ENCODE measurements at places on chromosomes 7 and 10.

GRCh38 chr10:58868736-58869435 is 307.6 kb upstream of the PHYHIPL start:
- DNase-seq = no peak

DNA sequence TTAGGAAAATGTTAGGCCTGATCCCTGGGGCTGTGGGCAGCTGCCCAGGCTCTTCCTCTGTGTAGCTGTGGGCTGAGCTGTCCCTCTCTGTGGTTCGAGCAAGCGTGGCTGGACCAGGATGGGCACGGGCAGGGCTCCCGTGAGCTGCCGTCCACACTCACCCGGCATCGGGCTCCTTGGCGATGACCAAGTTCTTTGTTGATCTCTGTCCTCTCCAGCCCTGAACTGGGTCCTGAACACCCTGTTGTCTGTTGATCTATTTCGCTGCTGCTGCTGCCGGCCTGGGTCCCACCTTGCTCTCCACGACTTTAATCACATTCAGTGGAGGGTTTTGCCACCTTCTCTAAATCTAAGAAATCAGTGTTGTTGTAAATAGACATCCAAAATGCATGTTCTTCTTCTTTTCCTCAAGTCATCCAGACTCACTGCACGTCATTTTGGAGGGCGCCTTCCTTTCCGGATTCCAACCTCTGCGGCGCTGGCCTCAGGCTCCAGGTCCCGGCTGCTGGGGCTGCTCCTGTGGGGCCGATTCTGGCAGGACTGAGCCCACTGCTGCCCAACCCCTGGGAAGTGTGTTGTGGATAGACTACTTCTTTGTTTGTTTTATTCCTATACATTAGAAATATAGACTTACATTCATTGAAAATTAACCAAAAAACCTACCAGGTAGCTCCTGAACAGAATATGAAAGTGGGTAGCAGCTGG is 100.6 kb downstream of the DYNC2I1 start:
- no peak for DNase-seq

- no peak for DNase-seq
Measured at GRCh38 chr10:114273910-114274309, 34.9 kb downstream of the VWA2 start.

DNA sequence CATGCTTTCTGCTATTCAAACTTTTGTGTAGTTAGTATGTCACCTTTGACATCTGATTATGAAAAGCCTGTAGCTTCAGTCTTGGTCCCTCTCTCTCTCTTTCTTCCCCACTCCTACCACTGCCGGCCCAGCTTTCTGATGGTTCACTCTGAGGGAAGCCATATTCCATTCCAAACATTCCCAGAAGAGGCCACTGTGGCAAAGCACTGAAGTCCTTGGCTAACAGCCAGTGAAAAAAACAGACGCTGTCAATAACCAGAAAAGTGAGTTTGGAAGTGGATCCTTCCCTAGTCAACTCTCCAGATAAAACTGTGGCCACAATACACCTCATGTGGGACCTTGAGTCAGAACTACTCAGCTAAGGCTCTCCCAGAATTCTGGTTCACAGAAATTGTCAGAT is 950.7 kb upstream of the PHF14 start:
- DNase-seq = no peak

DNA sequence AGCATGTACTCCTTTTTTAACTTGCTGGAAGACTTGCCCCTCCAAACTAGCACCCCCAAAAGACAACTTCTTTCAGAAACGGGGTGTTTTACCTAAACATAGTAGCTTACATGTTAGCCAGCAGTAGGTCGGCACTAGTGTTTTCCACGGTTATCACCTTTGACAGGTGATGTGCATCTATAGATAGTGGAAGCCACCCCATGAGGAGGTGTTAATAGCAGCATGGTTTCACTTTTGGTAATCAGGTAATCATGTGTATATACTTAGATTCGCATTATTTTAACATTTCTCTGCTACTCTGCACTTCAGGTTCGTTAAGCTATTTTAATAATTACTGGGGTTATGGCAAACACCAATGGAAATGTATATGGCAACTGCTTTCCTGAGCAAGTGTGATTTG is 17.6 kb downstream of the SRI start:
- DNase-seq = no peak

DNA sequence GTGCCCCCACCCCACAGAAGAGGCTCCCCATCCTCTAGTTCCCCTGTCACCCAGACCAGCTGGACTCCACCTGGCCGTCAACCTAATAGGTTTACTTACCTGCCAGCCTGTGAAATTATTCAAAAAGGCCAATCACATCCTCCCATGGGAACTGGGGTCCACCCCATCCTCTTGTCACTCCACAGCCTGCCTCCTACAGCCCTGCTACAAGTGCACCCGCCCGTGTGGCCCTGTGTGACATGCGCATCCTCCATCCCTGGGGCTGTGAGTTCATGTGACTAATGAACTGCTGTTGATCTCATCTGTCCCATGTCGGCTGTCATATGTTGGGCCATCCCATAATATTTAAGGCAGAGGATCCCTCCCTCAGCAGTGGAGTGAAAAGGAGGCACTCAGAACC is 39.4 kb downstream of the AOC1 start:
- no peak for DNase-seq

- no peak for DNase-seq
Measured at GRCh38 chr10:48634984-48635557, 30.2 kb upstream of the ARHGAP22 start.

DNA sequence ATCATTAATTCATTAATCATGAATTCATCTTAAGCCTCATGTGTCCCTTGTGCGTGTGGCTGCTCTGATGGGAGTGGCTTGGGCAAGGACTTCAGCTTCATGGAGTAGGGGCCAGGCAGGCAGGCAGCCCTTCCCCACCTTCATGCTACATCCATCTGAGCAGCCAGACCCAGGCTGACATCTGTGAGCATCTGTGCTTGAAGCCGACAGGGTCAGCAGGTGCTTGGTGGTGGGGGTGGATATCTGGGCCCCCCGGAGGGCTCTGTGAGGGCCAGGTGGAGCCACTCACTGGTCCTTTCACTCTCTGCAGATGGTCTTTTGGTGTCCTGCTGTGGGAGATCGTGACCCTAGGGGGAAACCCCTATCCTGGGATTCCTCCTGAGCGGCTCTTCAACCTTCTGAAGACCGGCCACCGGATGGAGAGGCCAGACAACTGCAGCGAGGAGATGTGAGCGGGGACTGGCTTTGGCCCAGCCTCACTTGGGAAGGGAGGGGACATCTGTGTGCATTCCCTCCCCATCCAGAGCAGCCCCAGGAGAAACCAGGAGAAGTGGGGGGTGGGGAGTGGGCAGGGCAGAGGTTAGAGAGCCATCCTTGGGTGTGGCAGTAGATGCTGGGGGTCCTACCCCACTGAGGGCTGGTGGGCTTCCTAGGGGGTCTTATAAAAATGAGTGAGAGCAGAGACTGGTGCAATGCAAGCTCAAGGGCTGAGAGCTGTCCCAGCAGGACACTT is 14.7 kb upstream of the CSGALNACT2 start:
- DNase-seq = peak; percentile 37

- DNase-seq = no peak
Measured at GRCh38 chr7:86665669-86666068, 22.0 kb downstream of the GRM3 start.

GRCh38 chr7:114264023-114264422 is 150.6 kb upstream of the FOXP2 start:
- DNase-seq = no peak

DNA sequence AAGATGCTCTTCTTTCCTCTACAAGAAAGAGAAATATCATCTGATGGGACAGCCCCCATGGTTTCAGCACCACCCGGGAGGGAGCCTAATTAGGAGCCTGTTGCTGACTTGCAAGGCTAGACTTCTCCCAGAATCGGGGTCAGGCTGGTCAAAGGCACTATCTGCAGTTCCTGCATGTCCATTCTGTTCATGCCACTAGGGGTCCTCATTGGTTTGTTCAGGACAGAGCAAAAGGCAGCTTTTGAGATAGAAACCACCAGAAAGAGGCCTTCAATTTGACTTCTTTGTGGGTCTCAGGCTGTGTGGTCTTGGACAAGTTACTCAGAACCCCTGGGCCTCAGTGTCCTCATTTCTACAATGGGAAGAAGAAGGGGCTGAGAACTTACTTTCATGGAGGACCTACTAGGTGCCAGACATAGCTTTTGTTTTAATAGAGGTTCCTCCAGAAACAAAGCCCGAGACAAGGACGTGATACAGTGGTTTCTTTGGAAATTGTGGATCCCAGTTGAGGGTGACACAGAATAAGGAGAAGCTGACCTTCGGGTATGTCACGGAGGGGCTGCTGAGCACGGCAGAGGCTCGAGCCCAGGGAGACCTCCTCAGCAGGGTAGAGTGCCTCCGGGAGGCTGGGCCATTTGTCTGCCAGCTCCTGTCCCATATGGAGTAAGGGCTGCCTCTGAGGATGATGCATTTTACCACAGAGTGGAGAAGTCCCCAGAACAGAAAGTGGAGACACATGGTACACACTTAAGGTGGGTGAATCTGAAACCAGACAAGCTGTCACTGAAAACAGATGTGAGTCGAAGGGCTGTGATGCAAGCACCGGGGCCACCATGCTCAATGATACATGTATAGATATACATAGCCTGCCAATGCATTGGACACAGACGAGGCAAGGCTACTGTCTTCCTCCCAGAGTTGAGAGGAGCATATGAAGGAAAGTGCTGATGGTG is 33.1 kb upstream of the NEUROD6 start:
- DNase-seq = no peak

- DNase-seq = no peak
Measured at GRCh38 chr10:75234683-75235374, 928 bp downstream of the COMTD1 start.

DNA sequence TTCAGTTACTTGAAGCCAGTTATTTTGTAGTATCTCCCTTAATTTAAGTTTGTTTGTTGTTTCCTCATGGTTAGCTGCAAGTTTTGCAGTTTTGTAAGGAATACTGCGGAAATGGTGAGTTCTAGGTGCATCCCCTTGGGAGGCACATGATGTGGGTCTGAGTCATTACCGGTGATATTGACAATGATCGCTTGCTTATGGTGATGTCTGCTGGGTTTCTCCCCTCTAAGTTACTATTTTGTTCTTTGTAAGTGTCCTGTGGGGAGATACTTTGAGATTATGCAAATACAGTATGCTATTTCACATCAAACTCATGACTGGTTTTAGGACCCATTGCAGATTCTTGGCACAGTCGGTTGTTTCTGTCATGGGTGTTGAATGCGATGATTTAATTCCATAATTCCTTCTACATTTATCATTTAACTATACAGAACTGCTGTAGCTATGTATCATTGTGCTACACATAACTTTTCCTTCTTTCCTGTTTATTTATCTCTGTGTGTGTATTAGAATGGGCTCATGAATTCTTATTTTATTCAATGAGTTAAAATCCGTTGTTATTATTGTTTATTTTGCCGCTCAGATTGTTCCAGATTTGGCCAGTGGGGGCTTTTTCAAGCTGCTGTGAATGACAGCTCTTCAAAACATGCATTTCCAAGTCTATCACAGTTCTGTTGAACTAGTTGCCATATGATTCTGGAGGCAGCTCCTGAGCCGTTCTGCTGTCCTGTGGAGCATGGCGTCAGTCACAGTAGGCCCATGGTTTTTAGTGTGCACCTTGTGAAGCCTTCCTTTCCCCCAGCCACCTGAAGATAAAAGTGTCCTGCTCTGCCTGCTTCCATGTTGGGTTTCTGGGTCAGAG is 18.4 kb downstream of the TSPAN14 start:
- DNase-seq = no peak

GRCh38 chr10:70590655-70591416 is 11.7 kb downstream of the PRF1 start:
- DNase-seq = no peak

- no peak for DNase-seq
Measured at GRCh38 chr10:11602358-11602757, 9.1 kb downstream of the USP6NL start.

DNA sequence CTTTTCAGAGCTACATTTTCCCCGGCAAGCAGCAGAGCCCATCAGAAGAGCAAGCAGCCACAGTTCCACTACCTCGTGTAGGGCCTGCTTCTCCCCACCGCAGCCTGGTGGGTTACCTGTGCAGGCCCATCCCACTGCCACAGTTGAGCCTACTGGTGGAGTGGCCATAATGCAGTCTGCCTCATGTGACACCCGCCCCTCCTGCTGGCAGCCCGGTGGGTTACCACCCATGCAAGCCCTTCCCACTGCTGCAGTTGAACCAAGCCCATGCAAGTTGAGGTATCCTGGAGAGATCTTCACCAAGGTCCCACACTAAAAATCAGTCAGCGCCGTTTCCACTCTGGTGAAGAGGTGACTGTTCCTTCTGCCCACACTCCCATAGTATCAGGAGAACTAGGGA is 32.1 kb upstream of the CNNM1 start:
- no peak for DNase-seq

DNA sequence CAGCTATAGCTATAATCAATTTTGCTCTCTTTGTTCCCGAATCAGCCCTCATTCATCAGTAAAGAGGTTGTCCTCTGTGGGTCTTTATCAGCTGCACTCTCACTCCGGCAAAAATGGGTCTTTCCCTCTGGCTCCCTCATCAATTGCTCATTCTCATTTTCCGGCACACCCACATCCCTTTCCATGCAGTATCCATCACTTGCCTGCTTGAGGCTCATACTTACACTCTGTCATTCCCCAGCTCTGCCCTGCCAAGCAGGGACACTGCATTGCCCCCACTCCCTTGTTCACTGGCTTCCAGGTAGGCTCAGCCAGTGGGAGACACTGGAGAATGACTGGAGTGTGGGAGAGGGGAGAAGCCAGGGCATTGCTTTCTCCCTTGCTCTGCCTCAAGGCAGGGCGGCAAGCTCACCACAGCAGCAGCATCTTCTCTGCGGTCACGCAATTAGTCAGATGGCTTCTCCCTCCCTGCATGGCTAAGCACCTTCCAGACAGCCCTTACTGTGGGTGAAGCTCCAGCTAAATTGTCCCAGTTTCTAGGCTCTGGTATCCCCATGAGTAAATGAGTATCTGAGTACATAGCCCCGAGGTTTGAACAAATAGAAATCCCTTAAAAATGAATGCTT is 470.7 kb upstream of the LRRN3 start:
- no peak for DNase-seq

- no peak for DNase-seq
Measured at GRCh38 chr10:4131407-4132215, 346.6 kb upstream of the KLF6 start.

GRCh38 chr7:139078911-139079310 is 30.6 kb downstream of the ZC3HAV1 start:
- DNase-seq = no peak

DNA sequence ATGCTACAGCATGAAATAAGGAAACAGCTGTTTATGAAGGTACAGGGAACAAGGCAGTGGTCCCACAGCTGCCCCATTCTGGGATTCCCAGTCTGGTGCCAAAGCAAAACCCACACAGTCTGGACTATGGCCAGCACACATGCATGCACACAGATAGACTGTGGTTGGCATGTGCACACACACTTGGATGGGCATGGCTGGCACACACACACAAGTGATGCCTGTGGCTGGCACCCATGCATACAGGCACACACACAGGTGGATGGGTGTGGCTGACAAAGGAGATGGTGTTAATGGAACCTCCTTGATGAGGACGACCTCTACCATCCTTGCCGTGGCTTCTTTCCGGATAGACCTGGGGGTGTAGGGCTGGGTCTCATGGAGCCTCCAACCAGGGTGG is 114.0 kb upstream of the LYZL2 start:
- DNase-seq = no peak

- DNase-seq = no peak
Measured at GRCh38 chr7:134900166-134900982, 85.9 kb upstream of the AGBL3 start.
